Activated gamma-delta T cell (primary cell): ENCODE measurements at places on chromosomes 5 and 9.

DNA sequence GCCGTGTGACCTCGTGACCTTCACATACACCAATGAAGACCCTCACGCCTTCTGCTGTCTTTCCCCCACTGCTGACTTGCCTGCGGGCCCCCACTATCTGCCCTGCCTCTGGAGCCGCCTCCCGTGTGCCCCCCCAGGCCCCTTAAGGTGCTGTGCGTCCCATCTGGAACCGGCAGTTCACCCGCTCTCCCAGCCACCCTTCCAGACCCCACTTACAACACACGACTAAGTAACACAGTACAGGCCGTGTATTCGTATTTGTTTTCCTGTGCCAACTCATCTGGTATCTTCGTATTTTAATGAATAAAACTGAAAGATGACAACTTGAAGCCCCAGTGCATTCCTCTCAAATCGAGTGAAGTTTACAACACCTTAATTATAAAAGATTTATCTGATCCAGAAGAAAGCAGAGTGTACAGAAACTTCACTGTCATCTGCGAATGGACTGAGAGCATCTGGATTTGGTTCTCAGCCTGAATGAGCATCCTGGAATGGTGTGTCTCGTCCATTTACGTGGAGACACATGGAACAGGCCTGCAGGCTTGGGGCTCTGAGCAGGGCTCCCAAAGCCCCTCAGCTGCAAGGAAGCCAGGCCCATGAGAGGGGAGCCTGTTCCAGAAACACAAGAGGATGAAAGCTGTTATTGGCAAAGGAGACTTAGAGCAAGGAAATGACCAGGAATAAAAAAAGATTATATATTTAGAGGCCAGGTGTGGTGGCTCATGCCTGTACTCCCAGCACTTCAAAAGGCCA, 21.9 kb upstream of the TERT start:
- DNase-seq: no peak

GRCh38 chr5:94153736-94154450, 412.5 kb upstream of the POU5F2 start:
- DNase-seq: no peak

GRCh38 chr5:9347541-9348295, 198.2 kb downstream of the SEMA5A start:
- DNase-seq: no peak

- no peak for DNase-seq
These were observed 31.5 kb downstream of the KLF9 start for GRCh38 chr9:70382709-70383605.

DNA sequence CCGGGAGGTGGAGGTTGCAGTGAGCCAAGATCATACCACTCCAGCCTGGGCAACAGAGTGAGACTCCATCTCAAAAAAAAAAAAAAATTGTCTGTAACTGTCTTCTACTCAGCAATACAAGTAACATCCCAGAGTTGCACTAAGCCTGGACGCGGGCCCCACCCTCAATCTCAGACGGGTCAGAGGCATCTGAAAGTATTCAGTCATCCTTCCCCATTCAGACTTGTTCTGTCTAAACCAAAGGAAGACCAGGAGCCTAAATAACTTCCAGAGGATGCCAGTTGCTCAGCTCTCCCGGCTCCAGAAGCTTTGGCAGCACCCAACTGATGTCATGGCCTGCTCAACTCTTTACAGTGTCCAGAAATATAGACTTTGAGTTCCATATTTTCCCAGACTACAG, 218.6 kb downstream of the AUH start:
- DNase-seq: no peak

- no peak for DNase-seq
These were observed 138.1 kb downstream of the SV2C start for GRCh38 chr5:76221311-76221710.

DNA sequence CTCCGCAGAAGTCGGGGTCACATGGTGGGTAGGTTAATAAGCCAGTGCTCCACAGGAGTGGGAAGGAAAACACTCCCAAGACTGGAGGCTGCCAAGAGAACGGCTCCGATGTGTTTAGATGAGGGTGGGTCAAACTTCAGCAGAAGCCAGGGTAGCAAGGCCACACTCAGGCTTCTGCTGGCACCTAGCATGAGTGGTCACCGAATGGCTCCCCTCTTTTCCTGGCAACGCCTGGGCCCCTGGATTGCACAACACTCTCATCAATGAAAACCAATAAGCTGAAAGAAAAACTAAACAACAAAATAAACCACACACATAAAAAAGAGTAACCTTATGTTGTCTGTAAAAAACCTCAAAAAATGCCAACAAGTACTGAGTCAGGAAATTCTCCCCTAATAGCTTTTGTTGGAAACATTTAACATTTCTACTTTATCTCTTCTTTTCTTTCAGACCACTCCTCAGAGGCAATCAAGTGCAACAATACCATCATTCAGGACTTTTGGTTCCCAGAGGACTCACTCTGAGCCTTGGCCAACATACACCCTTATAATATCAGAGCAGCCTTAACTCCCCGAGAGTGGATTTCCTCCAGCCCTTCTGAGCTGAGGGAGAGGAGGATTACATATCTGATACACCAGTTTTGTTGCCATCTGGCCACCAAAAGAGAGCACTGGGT, 279.9 kb downstream of the ENC1 start:
- DNase-seq: no peak

DNA sequence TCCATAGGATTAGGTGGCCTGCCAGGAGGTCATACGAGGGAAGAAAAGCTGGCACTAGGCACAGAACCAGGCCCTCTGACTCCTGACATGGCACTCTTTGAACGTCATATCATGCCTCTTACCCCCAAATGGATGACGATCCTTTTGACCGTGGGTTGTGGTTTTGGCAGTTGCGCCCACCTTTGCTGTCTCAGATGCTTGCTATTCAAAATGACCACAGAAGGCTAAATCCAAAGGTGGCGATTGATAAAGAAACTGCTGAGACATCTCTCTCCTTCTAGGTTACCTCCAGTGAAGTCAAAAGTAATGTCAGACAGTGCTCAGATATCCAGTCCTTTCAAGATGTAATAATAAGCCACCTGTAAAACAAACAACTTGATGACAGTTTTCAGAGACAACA, 385.0 kb downstream of the EFNA5 start:
- DNase-seq: no peak

DNA sequence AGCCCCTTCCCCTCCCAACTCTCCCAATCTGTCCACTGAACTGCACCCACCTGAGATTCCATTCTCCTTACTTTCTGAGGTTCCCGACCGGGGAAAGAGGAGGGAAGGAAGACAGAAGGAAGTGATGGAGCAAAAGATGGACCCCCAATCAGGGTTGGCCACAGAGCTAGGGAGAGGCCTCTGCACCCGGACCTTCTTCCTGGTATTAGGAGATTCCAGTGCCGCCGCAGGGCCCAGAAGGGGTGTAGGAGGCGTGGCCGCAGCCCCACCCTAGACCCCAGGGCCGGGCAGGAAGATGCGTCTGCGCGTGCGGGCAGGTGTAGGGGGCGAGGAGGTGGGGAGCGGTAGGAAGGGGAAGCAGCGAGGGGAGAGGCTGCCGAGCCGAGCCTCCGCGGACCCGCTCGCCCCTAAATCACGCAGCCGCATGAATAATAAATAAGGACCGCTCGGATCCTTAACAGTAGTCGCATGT, 104.2 kb upstream of the MVB12B start:
- no peak for DNase-seq

DNA sequence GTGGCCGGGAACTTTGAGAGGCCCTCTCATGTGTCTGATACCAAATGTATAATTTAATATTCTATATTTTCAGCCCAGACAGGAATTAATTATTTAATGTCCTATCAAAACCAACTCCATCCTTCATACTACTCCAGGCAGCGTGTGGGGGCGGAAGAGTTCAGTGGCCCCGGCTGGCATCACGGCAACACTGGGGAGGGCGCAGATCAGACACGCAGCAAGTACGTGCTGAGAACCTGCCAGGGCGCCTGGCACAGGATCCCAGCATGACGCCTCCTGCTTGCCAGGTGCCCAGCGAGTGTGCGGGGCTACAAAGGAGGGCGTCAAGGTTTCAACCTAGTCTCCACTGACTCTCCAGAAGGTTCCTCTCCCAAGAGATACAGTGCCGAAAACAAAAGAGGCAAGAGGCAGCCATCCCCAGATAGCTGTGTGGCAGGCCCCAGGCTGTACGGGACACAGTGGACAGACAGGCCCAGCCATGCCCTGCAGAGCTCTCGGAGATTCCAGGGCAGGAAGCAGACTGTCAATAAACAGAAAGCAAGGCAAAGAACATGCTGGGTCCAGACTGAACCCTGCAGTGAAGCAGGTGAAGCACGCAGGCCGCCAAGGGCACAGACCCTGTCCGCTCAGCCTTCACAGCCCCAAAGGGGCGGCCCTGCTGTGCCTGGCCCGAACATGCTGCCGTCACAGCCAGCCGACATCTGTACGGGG, 110.3 kb downstream of the VAV2 start:
- DNase-seq: no peak

GRCh38 chr9:92035146-92035545, 80.1 kb downstream of the SPTLC1 start:
- DNase-seq: no peak

GRCh38 chr5:138817241-138817640, 57.9 kb downstream of the LRRTM2 start:
- DNase-seq: no peak

DNA sequence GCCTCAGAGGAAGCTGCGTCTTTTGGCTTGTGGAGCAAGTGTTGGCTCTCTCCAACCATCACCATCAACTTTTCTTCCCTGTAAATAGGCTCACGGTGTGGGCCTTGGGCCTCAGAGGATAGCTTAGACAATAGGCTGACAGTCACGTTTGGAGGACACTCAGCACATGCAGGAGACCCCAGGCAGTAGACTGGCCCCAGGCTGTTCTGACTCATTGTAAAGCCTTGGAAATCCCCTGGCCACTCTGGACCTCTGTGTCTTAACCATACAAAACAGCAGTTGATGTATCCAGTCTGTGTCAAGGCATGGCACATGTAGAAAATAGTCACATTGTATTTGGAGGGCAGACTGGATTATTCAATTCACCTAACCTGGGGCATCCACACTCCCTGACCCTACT, 18.6 kb downstream of the CD74 start:
- no peak for DNase-seq

- no peak for DNase-seq
These were observed 17.3 kb downstream of the TRUB2 start for GRCh38 chr9:128304971-128305288.

GRCh38 chr5:59209758-59210359, 627.0 kb downstream of the RAB3C start:
- DNase-seq: no peak

DNA sequence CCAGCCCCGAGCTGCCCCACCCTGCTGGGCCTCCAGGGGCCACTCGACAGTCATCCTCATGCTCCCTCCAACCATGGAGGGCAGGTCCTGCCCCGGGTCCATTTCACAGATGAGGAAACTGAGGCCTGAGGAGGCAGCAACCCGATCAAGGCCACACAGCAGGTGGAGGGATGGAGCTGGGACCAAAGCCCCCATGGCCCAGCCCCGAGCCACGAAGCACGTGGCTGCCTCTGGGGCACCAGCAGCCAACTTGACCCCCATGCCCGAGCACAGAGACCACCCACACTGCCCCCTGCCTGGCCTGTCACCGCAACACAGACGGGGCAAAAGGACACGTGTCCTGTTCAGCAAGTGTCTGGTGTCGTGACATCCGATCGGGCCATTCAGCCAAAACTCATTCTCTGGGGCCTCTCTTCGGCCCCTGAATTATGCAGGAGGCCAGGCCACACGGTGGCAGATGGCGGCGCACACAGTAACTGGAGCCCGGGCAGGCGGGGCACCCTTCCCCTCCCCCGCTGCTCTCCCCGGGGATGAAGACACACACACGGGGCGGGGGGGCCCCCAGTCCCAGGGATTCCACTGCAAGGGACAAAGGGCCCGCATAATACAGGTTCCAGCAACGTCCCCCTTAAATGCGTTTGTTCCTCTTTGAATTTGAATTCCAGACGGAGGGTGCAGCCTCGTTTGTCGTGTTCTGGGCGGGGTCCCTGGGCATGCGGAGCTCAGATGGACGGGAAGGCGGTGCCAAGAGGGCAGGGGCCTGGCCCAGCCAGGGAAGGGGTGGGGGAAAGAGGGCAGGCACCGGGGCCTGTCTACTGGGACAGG, 29.4 kb upstream of the TMEM250 start:
- DNase-seq: no peak

- no peak for DNase-seq
These were observed 82.6 kb downstream of the GLDC start for GRCh38 chr9:6562871-6563430.

DNA sequence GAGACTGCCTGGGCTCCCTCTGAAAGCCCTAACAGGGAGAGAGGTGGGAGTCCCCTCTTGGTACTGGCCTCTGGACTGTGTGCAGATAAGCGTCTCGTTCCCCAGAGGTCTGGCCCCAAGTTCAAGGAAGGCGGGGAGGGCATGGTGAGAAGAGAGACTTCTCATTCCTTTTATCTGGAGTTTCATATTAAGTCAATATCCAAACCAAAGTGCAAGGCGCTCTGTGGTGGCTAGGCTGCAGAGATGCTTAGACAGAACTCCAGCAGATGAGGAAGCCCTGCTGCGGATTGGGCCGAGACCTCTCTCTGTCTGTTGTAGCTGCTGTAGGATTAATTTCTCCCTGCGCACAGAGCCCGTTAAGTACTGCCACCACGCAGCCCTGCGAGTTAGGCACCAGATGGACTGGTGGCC, 16.0 kb downstream of the MVB12B start:
- no peak for DNase-seq

DNA sequence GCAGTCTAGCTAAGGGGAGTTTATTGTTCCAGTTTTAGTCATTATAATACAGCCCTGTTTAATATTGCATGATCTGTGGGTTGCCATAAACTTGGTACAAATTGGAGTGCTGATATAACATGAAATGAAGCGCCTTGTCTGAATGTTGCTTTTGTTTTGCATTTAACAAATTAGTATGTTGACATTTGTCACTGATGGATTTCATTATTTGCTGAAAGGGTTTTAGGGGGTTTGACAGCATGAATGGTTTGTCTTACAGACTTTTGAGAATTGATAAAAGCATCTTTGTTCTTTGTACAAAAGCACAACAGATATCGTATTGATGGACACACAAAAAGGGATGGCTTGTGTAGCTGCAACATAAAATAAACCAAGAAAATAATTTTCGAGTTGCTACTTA, 178.3 kb downstream of the AOPEP start:
- no peak for DNase-seq

- no peak for DNase-seq
These were observed 34.3 kb upstream of the BARHL1 start for GRCh38 chr9:132547976-132548730.

- DNase-seq: no peak
These were observed 590.4 kb upstream of the PTGER4 start for GRCh38 chr5:40089269-40089668.

GRCh38 chr9:96067004-96067403, 191.5 kb downstream of the ERCC6L2 start:
- no peak for DNase-seq

DNA sequence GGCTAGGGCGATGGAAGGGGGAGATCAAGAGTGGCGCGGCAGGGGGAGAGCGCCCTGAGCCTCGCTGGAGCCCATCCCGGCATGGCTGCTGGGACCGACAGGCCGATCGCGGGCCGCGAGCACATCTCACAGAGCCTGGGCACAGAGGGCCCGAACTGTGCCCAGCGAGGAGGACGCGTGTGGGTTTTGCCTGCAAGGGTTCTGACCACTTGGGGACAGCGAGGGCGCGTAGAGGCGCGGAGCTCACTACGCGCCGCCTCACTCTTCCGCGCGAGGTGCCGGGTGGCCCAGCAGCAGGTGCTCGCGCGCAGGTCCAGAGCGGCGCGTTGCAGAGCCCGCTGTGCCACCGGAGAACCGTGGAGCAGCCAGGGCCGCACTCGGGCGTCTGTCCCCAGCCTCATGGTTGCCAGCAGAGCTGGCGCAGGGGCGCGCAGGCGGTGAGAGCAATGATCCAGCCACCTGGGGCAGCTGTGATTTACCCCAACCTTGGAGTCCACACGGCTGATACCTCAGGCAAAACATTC, 16.3 kb upstream of the PITX1 start:
- no peak for DNase-seq

GRCh38 chr9:4746278-4747030, 5.5 kb upstream of the AK3 start:
- DNase-seq: no peak
